ENCODE measurements at places on chromosomes 3 and 15. TPM values are rescaled to one million over a fixed set of nuclear protein-coding genes. Genes with fewer than 3 reads are reported as not detected.

GRAMD1C gene
- 52.5 TPM for total RNA-seq

AHSG gene
- not detected for total RNA-seq

GRCh38 chr15:38545179-38545578 lies 19.4 kb downstream of the RASGRP1 start:
- no peaks in the 10 kb centered on the region for H3K4me1 ChIP-seq
- no peak for DNase-seq
- H3K27ac ChIP-seq, result no peak overlapping the region
- H3K36me3 ChIP-seq, result peaks cover 3% of the 10 kb centered on the region
- no peaks in the 10 kb centered on the region for H3K27me3 ChIP-seq
- no peak overlapping the region for H3K4me3 ChIP-seq

DNA sequence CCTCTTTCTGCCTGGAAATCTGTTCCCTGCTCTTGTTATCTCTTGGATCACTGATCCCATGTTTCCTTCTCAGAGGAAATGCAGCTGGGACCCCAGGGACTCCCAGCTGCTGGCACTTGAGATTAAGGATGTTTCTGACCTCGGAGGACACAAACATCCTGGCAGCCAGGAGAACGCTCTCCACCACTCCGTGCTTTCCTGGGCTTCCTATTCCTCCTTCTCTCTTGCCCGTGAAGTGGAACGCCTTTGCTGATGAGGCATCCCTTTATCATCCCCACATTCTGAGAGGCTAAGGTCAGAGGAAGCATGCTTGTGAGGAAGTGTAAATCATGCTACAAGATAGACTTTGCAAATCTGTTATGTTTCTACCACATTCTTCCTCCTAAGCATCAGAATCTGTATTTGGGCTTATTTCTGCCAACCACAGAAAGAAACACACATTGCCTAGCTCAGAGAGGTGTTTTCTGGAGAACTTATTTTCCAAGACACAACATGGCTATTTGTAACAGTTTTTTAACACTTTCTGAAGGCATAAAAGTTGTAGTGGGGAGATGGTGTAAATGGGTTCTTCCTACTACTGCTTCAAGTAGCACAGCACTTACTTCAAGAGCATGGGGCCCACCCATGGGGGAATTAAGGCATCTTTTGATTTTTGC lies 25.6 kb upstream of the LDHAL6B start:
- no peaks in the 10 kb centered on the region for H3K27me3 ChIP-seq
- no peak for DNase-seq
- H3K4me1 ChIP-seq, result no peaks in the 10 kb centered on the region
- no peak overlapping the region for H3K4me3 ChIP-seq
- H3K36me3 ChIP-seq, result peaks cover 2% of the 10 kb centered on the region

GRCh38 chr3:171350364-171350763 lies 109.8 kb downstream of the TNIK start:
- H3K27me3 ChIP-seq, result no peaks in the 10 kb centered on the region
- H3K4me1 ChIP-seq, result no peaks in the 10 kb centered on the region
- H3K4me3 ChIP-seq, result no peak overlapping the region
- no peak overlapping the region for H3K27ac ChIP-seq

- H3K4me3 ChIP-seq, result no peak overlapping the region
- no peaks in the 10 kb centered on the region for H3K4me1 ChIP-seq
- DNase-seq, result no peak
- H3K27ac ChIP-seq, result no peak overlapping the region
These were observed 47.2 kb downstream of the MEIS2 start for GRCh38 chr15:37053166-37053565.

GRCh38 chr3:76991165-76991564 lies 48.7 kb upstream of the ROBO2 start:
- H3K4me1 ChIP-seq, result no peaks in the 10 kb centered on the region
- H3K4me3 ChIP-seq, result no peak overlapping the region
- no peaks in the 10 kb centered on the region for H3K36me3 ChIP-seq
- no peaks in the 10 kb centered on the region for H3K27me3 ChIP-seq

ARIH1 gene
- 227 TPM for total RNA-seq

All from B cell (primary cell).